ENCODE measurements at places on chromosomes 16 and 17. TPM values are rescaled to one million over a fixed set of nuclear protein-coding genes. Genes with fewer than 3 reads are reported as not detected.

The ASB16 gene
- total RNA-seq: not detected

The CSH1 gene
- not detected for total RNA-seq

The ANKFN1 gene
- total RNA-seq: not detected

The TLCD1 gene
- 0.73 TPM for total RNA-seq

DNA sequence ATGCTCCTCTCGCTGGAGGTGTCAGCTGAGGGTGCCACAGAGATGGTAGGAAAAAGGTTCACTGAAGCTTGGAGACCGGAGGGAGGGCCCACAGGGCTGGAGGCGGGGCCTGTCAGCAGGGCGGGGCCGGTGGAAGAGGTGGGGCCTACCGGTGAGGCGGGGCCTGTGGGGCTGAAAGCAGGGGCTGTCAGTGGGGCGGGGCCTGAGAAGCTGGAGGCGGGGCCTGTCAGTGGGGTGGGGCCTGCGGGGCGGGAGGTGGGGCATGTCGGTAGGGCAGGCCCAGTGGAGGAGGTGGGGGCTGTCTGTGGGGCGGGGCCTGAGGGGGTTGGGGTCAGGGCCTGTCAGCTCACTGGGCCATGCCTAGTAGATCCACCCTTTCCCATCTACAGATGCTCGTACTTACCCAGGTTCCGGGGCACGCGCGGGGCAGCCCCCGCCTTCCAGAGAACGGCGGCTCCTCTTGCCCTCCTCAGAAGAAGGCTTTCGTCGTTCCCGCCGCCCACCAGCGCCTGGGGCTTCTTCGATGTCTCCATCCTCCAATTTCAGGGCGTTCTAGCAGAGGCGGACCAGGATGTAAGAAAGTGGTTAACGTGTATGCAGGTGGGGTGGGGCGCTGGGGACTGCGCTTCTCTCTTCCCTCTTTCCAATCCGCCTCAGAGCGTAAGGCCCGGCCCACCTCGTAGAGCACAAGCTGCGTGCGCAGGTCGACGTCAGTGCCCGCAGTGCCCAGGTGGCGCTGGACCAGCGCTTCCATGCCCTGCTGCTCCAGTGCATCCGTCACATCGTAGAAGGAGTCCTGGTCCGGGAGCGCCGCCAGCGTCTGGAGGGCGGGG, 9.8 kb downstream of the TMEM208 start:
- DNase-seq: peak; percentile 38

The SYNGR3 gene
- 6.2 TPM for total RNA-seq

The CD300H gene
- not detected for total RNA-seq

The PLA2G10 gene
- total RNA-seq: not detected

DNA sequence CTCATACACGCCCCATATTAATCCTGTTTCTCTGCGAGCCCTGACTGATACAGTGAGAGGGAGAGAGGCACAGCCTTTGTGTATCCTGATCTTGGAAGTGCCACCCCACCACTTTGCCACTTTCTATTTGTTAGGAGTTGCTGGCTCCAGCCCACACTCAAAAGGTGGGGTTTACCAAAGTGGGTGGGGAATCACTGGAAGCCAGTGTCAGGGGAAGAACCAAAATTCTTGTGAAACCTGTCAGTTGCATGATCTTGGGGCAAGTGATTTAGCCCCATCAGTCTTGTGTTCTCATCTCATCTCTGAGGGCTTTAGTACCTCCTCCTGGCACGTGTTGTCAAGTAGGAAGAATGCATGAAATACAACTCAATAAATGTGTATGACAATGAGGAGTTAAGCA, 119.5 kb downstream of the SOX9 start:
- DNase-seq: no peak

- no peak for DNase-seq
Observed at GRCh38 chr17:50221864-50222545, 20.6 kb upstream of the COL1A1 start.

DNA sequence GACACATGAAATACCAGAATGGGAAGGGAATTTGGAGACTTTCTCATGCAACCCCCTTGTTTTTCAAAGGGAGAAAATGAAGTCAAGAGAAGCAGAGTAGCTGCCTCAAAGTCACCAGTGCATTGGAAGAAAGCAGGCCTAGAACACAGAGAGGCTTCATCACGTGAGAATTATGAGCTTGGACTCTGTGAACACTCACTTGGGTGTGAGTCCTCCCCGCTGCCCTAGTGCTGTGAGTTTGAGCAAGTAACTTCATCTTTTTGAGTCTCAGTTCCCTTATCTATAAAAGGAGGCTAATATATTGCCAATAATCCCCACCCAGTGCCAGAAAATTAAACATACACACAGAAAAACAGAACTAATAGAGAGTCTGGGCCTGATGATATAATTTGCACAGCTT, 315.8 kb downstream of the XYLT1 start:
- no peak for DNase-seq

The KRT9 gene
- not detected for total RNA-seq

Data from CD8-positive, alpha-beta T cell (primary cell).